Body of pancreas (tissue), 4 donors: ENCODE measurements at places on chromosomes 4 and X. TPM values are rescaled to one million over a fixed set of nuclear protein-coding genes. Genes with fewer than 3 reads are reported as not detected.

GRCh38 chr4:27140486-27140885, 279.8 kb downstream of the STIM2 start:
- no peak for DNase-seq
- H3K4me1 ChIP-seq = no peaks in the 10 kb centered on the region
- no peak overlapping the region for H3K4me3 ChIP-seq
- no peaks in the 10 kb centered on the region for H3K36me3 ChIP-seq
- H3K27ac ChIP-seq = no peak overlapping the region

MORC4 gene
- 6.9 TPM for total RNA-seq

EDA gene
- 4.0 TPM for total RNA-seq

- peaks cover 9% of the 10 kb centered on the region for H3K4me1 ChIP-seq
- no peak overlapping the region for H3K4me3 ChIP-seq
Observed at GRCh38 chr4:40378619-40379018, 43.5 kb downstream of the CHRNA9 start.

- DNase-seq = no peak
- H3K27ac ChIP-seq = no peak overlapping the region
- no peak overlapping the region for H3K4me3 ChIP-seq
- no peaks in the 10 kb centered on the region for H3K4me1 ChIP-seq
- H3K36me3 ChIP-seq = no peaks in the 10 kb centered on the region
- no peaks in the 10 kb centered on the region for H3K27me3 ChIP-seq
Observed at GRCh38 chr4:61886131-61886530, 686.0 kb downstream of the ADGRL3 start.

CYSLTR1 gene
- 0.78 TPM for total RNA-seq

- no peaks in the 10 kb centered on the region for H3K36me3 ChIP-seq
- H3K4me1 ChIP-seq = no peaks in the 10 kb centered on the region
- H3K27me3 ChIP-seq = no peaks in the 10 kb centered on the region
Observed at GRCh38 chr4:7207628-7208231, 15.4 kb downstream of the SORCS2 start.

DNA sequence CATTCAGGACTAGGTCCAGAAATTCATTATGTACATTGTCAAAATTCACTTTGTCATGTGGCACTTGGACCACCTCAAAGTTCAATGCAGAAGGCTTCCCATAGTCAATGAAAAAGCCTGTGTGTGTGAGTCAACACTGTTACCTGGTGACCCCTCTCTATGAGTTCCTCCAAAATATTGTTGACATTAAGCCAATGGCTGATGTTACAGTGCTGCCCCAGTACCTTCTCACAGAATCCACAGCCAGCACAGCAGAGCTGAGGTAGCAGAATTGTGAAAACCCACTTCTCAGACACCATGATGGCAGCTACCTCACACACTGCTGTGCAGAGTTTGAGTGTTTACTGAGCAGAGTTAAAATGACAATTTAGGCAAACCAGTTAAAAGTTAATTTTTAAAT, 22.4 kb upstream of the UGT2B4 start:
- H3K4me3 ChIP-seq = no peak overlapping the region
- H3K27ac ChIP-seq = no peak overlapping the region
- no peaks in the 10 kb centered on the region for H3K27me3 ChIP-seq

GRCh38 chr4:105280338-105281123, 133.9 kb downstream of the TET2 start:
- peaks cover 6% of the 10 kb centered on the region for H3K4me1 ChIP-seq
- DNase-seq = peak; percentile 15
- H3K27me3 ChIP-seq = no peaks in the 10 kb centered on the region
- no peak overlapping the region for H3K4me3 ChIP-seq
- H3K27ac ChIP-seq = no peak overlapping the region
- no peaks in the 10 kb centered on the region for H3K36me3 ChIP-seq

SLC9B1 gene
- total RNA-seq = not detected

DNA sequence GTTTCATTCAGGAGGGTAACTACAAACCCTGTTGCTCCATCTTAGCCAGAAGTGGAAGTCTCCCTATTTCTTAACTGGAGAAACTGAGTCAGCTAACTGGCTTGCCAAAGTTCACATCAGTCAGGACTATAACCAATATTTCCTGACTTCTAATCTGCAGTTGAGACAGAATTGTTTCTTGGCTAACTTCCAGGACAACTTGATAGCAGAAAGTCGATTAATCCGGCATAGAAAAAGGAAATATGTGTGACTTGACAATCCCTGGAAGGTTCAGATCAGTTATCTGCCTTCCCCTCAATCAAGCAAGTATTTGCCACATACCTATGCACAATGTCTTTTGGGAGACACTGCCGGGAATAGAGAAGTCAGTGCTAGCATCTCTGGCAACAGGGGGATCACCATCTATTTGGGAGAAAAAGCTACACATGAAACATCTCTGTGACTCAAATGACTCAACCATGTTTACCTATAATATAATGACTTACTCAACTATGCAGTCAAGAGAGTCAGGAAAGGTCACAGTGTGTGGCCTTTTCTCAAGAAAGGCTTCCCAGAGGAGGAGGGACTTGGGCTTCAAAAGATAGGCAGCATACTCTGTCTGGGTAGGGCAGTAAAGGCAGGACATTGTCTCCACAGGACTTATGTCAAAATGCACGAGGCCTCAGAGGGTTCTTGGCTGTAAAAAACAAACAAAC, 12.4 kb upstream of the LONRF3 start:
- H3K36me3 ChIP-seq = no peaks in the 10 kb centered on the region
- no peaks in the 10 kb centered on the region for H3K4me1 ChIP-seq
- no peak overlapping the region for H3K4me3 ChIP-seq
- H3K27me3 ChIP-seq = no peaks in the 10 kb centered on the region

- DNase-seq = no peak
- no peaks in the 10 kb centered on the region for H3K4me1 ChIP-seq
- no peak overlapping the region for H3K4me3 ChIP-seq
- no peaks in the 10 kb centered on the region for H3K27me3 ChIP-seq
- no peaks in the 10 kb centered on the region for H3K36me3 ChIP-seq
Observed at GRCh38 chrX:93420525-93421082, 252.8 kb downstream of the NAP1L3 start.

PARM1 gene
- 21.0 TPM for total RNA-seq

HAND2 gene
- total RNA-seq = 11.4 TPM

DNA sequence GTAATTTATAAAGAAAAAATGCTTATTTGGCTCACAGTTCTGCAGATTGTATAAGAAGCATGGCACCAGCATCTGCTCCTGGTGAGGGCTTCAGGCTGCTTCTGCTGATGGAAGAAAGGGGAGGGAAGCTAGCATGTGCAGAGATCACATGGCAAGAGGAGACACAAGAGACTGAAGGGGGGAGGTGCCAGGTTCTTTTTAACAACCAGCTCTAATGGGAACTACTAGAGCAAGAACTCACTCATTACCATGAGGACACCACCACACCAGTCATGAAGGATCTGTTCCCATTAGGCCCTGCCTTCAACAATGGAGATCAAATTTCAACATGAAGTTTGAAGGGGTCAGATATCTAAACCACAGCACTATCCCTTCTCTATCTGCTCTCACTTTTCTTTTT, 9.4 kb upstream of the COPS4 start:
- H3K4me1 ChIP-seq = no peaks in the 10 kb centered on the region
- H3K4me3 ChIP-seq = no peak overlapping the region
- H3K36me3 ChIP-seq = no peaks in the 10 kb centered on the region
- no peak overlapping the region for H3K27ac ChIP-seq

GRCh38 chr4:128728190-128728589, 81.3 kb upstream of the JADE1 start:
- H3K27ac ChIP-seq = no peak overlapping the region
- no peaks in the 10 kb centered on the region for H3K36me3 ChIP-seq
- H3K4me3 ChIP-seq = no peak overlapping the region
- no peaks in the 10 kb centered on the region for H3K27me3 ChIP-seq
- peaks cover 8% of the 10 kb centered on the region for H3K4me1 ChIP-seq

NWD2 gene
- total RNA-seq = 0.26 TPM

SSX4B gene
- not detected for total RNA-seq

- no peak within 1 kb of the TSS for H3K4me3 ChIP-seq
- no peaks in the 10 kb centered on the region for H3K36me3 ChIP-seq
- DNase-seq = no peak
Observed at GRCh38 chrX:130171446-130172126, at the start of gene RAB33A. TSS of gene RAB33A (plus strand) at chrX:130171962. CDS start at chrX:130172063, 101 bp downstream.
